ENCODE measurements at places on chromosomes 16 and 17.
A peak's percentile ranks its signal among the peaks of the same experiment; 100 is the strongest.

DNA sequence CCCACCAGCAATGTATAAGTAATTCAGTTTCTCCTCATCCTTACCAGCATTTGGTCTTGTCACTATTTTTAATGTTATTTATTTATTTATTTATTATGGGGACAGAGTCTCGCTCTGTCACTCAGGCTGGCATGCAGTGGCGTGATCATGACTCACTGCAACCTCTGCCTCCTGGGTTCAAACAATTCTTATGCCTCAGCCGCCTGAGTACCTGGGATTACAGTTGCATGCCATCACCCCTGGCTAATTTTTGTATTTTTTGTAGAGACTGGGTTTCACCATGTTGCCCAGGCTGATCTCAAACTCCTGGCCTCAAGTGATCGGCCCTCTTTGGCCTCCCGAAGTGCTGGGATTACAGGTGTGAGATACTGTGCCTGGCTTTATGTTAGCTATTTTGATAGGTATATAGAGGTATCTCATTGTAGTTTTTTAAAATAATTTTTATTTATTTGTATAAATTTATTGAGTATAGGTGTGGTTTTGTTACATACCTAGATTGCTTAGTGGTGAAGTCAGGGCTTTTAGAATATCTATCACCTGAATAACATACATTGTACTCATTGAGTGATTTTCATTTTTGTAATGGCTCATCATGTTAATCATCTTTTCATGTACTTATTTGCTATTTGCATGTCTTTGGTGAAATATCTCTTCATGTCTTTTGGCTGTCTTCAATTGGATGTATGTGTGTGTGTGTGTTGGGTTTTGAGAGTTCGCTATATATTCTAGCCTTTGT is 53.3 kb downstream of the TANC2 start:
- no peak for DNase-seq

GRCh38 chr17:16507918-16508533 is 16.0 kb upstream of the LRRC75A start:
- no peak for DNase-seq

DNA sequence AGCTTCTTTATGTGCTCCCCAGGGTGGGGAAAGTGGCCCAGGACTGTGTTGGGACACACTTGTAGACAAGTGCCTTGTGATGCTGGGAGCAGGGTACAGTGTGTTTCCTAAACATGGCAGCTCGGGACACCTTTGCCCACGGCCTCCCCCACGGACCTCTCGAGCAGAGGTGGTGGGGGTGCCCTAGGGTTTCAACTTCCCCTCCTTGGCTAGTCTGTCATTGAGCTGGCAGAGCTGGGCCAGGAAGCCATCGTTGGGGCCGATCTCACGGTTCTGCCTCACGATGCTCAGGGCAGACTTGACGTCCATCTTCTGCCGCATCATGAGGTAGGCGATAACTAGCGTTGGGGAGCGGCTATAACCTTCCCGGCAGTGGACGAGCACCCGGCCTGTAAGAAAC is 9.4 kb downstream of the DUSP3 start:
- DNase-seq, result no peak

DNA sequence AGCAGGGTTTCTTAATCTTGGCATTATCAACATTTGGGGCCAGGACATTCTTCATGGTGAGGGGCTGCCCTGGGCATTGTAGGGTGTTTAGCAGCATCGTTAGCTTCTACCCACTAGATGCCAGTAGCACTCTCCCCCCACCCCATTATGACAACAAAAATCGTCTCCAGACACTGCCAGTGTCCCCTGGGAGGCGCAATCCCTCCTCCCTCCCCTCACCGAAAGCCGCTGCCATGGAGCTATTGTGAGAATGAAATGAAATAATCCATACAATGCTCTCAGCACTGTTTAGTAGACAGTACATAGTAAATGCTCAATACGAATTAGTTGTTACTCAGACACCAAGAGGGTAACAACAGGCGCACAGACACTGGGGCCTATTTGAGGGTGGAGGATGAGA is 502.9 kb downstream of the NPIPA7 start:
- DNase-seq, result no peak

GRCh38 chr17:9944704-9945103 is 39.6 kb upstream of the RCVRN start:
- no peak for DNase-seq

DNA sequence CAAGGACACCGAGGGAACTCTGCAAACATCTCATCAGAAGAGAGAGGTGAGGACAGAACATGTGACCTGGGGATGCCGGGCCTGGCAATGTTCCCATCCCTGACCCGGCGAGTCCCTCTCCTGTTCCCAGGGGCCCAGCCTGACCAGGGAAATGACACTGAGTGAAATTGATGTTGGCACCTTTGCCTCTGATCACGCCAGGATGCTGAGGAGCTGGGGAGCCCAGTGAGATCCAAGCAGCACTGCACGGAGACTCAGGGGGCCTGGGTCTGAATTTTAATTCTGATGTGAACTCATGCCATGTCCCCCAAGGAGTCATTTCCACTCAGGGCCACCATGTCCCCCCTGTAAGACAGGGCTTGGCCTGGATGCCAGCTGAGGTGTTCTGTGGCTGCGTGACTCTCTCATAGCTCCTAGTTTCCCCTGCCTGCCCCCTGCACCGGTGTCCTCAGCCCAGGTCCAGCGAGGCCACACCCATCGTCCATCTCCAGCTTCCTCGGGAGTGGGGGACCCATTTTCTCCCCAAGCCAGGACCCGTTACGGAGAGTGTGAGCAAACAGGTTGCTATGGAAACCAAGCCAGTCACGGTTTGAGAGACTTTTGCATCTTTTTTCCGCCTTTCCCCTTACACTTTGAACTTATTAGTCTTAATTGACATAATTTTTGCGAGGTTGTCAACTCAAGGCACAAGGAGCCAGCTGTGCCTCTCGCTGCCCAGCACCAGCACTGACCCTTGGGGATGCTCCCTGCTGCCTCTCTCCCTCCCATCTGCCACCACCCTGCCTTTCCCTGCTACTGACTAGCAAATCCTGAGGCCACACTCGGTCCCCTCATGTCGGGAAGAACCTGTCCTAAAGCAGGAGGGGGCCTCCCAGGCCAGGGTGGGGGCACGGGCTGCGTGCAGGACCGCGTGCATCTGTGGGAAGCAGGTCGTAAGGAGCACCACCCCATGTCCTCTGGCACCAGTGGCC is 150.0 kb downstream of the SDK2 start:
- DNase-seq, result no peak

DNA sequence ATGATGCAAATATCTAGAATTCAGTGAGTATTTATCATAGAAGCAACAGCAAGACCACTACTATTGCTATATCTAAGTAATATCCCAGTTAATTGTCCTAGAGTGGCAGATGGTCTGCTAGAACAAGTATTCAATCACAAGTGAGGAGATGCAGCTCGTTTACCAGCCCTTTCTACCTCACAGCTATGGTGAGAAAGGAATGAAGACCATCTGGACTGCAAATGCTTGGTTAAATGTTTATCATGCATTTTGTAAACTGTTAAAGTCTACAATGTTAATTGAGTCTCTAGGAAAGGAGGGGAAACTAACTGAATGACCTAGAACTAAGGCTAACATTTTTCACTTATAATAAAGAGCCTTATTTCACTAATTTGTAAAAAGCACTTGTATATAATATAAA is 52.5 kb downstream of the CNOT1 start:
- DNase-seq, result no peak

DNA sequence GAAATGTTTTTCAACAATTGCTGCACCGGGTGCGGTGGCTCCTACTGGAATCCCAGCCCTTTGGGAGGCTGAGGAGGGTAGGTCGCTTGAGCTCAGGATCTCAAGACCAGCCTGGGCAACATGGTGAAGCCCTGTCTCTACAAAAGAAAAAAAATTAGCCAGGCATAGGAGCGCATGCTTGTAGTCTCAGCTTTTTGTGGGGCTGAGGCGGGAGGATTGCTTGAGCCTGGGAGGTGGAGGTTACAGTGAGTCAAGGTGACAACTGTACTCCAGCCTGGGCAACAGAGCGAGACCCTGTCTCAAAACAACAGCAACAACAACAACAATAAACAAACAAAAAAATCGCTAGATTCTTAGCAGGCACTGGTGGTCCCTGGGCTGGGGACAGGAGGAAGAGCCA is 28.5 kb downstream of the IL21R start:
- DNase-seq, result no peak

DNA sequence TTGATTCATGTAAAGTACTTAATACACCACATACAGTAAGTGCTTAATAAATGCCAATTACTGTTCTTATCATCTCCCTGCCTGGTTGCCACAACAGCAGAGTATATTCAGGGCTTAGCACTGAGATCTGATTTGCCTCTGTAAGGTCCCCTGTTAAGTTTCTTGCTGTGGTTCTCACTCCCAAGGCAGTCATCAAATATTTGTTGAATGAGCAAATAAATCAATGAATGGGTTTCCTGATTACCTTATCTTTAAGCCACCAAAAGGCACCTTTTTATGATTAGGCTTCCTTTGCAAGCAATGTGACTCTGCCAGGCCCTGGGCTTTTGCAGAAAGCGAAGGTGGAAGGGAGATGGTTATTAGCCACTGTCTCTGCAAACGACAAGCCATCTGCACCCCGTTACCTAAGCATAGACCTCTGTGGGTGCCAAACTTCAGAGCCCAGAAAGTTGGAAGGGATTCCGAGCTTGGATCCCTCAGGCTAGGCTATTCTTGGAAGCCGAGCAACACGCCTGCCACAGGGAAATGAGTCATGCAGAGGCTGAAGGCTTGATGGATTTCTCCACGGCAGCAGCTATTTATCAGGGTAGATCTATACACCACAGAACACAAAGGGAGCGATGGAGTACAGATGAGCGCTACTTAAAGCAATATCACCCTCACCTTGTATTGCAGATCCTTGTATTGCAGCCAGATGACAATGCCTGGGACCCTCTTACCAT is 102.0 kb downstream of the GRIN2A start:
- peak; percentile 38 for DNase-seq

- peak; percentile 25 for DNase-seq
Observed at GRCh38 chr16:31081428-31082351, 7.1 kb downstream of the PRSS53 start.

- DNase-seq, result peak; percentile 74
Observed at GRCh38 chr17:47615766-47616424, 33.8 kb upstream of the KPNB1 start.

- no peak for DNase-seq
Observed at GRCh38 chr16:20175358-20175757, 101.7 kb upstream of the GPR139 start.

GRCh38 chr16:17367923-17368322 is 102.8 kb downstream of the XYLT1 start:
- DNase-seq, result no peak

DNA sequence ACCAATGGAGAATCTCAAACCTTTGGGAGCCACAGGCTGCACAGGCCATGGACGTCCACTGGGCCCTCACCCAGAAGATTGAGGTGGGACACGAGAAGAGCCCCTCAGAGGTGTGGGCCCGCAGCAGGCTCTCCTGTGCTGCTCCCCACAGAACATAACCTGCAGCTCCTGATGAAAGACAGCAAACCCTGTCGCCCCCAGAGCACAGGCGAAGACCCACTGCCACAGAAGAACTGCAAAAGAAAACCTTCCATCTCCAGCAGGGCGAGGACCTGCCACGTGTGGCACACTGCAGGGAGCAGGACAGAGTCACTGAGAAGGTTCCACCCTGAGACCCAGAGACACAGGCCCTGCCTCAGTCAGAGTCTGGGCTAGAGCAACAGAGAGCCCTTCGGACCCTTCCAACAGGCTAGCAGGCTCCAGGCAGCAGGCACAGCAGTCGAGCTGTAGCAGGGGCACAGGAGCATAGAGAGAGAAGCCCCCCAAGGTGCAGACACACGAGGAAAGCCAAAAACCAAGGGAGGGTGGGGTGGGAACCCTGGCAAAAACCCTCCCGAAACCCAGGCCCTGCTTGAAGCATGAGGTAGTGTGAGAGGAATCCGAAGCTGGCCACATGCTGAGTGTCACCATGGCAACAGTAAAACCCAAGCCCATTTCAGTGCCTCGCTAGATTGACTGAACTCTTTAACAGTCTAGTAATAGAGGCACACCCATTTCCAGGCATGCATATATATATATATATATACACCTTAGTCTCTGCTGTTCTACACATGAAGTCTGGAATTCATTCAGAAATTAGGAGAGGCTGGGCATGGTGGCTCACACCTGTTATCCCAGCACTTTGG is 60.0 kb upstream of the CHMP6 start:
- DNase-seq, result peak; percentile 76

Data from muscle of leg (tissue), 16 donors.